Amniotic epithelial cell (primary cell): ENCODE measurements at places on chromosomes 3 and 15.

DNA sequence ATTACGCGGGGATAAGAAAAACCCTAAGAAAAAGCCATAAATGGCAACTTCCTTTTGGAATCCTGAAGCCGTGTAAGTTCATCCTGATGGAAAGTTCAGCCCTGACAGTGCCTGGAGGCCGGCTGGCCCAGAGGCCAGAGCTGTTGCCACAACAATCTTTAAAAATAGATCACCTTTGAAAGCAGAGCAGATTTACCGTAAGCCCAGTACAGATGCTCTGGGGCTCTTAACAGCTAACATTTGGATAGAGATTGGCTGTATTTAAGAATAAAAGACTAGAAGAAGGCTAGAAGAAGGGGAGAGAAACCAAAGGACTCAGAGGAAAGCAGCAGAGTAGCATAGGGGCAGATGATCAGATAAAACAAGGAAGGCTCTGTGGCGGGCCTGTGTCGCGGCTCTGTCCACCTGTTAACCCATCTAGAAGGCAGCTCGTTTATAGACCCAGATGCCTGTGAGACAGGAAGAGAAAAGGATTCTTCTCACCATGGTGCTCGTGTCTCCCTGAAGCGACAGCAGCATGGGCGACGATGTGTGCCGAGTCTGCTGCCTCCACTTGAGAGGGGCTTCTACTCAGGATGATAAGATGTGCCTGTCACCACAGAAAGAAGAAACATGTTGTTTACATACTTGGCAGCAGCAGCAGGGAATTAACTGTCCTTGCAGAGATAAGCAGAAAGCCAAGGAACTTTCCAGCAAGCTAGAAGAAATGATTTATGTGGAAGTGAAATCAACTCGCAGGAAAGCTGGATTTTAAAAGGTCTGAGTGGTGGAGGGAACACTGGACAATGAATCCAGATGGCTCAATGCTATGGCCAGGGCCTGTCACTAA, 69.9 kb downstream of the SYNM start:
- peak; percentile 93 for DNase-seq

GRCh38 chr3:64805978-64806377, 118.2 kb upstream of the ADAMTS9 start:
- DNase-seq: no peak

DNA sequence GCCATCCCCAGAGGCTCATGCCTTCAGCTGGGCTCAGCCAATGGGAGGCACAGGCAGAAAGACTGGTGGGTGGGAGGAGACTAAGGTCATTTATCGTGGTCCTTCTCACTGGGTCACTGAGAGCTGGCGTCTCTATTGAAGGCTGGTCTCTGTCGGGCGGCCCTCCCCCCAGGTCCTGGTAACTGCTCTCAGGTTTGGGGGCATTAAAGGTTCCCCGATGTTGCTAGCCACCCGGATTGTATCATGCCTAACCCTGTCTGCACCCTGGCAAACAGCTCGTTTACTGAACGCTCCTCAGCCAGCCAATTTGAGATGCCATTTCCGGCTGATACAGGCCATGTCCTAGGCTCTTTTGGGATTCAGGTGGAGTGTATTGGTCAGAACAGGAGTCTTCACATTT, 10.5 kb downstream of the SELENOS start:
- DNase-seq: no peak

- no peak for DNase-seq
Measured at GRCh38 chr15:59738676-59739075, 49.6 kb upstream of the BNIP2 start.

- DNase-seq: no peak
Measured at GRCh38 chr3:160038862-160039562, 50.4 kb downstream of the IL12A start.

DNA sequence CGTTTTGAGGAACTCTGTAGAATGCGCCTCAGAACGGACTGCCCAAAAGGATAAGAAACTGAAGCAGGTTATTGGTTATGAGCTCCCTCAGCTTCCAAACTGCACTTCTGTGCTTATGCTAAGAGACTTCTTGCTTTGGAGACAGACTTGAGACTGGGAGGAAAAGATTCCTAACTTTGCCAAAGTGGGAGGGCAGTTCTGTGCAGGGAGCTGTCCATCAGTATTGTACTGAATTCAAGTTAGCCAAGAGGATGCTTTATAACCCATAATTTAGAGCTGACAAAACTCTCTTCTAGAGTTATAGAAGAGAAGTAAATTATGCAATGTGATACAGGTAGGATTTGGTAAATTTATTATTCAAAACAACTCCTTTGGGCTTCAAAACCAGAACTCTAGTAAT, 519.8 kb upstream of the GBE1 start:
- DNase-seq: no peak

DNA sequence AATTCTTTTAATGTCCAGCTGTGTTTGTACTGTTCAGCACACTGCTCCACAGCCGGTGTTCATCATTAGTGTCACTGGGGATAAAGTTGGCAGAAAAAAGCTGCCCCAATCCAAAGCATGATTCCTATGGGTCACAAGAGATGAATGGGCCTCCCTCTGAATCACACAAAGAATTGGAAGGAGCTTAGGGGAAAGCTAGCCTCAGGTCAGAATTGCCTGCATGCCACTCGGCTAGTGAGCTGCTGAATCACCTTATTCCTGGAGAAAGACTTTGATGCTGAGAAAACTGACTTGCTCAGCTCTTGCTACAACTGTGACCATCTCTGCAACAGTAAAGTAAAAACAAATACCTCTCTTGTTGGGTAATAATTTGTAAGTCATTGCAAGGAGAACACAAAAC, 3.5 kb downstream of the CCK start:
- peak; percentile 25 for DNase-seq

DNA sequence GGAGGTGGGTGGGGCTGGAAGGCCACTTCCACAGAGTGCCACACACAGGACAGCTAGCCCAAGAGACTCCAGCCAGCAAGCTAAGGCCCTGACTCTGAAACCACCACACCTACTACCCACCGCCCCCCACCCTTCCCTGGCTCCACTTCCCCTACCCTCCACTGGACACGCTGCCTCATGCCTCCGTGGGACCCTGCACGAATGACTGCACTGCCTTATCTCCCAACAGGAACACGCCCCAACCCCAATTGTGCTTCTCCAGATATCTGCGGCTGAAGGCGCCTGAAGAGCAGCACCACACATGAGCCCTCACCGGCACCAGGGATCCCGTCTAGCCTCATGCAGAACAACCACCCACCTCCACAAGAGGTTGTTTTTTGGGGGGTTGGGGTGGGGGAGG, 2.7 kb downstream of the LINGO1 start:
- no peak for DNase-seq

GRCh38 chr15:69825941-69826818, 271.5 kb downstream of the TLE3 start:
- no peak for DNase-seq
